ENCODE measurements at places on chromosomes 5 and 9.

GRCh38 chr9:72839085-72839484, 113.8 kb downstream of the ALDH1A1 start:
- no peak for DNase-seq

DNA sequence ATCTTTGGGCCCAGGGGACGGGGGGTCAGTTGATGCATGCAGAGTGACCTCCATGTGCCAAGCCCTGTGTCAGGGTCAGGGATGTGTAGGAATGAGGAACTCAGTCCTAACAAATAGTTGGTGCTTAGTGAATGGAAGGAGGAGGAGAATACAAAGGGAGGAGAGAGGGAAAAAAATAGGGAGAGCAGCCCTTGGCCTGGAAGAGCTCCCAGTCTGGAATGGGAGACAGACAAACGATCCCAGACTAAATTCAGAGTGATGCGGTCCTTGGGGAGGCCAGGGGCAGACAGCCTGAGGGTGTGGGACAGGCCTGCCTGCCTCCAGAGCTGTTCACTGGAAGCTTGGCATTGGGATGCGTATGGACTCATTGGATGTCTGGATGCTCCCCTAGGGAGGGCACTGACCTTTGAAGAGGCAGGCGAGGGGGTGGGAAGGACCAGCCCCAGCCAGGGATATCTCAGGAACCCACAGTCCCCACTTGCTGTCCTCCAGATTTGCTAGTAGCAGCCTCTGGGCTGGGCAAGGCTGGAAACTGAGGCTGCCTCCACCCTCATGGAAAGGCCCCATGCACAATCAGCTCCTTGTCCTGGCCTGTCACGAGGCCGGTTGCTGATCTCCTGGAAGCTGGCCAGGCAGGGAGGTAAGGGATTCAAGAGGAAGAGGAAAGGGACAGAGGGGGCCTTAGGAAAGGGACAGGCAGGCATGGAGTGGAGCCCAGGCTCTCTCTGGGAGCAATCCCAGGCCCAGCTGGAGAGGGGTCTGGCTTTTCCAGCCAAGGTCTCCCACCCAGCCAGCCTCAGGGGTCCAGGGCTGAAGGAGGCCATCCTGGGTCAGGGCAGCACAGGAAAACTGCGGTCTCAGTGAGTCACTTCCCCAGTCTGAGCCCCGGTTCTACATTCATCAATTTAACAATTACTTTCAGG, 69.0 kb upstream of the GGTA1 start:
- DNase-seq: no peak

- no peak for DNase-seq
These were observed 23.0 kb upstream of the TRIO start for GRCh38 chr5:14120176-14120575.

GRCh38 chr5:6482735-6483134, 34.1 kb downstream of the UBE2QL1 start:
- no peak for DNase-seq

- DNase-seq: no peak
These were observed 20.5 kb upstream of the MEIKIN start for GRCh38 chr5:131965826-131966415.

- no peak for DNase-seq
These were observed 190.1 kb downstream of the ATPSCKMT start for GRCh38 chr5:10059556-10059955.

- DNase-seq: no peak
These were observed 31.3 kb downstream of the NDST1 start for GRCh38 chr5:150539206-150539605.

GRCh38 chr5:151745071-151745705, 13.2 kb downstream of the ATOX1 start:
- no peak for DNase-seq

- DNase-seq: no peak
These were observed 644 bp downstream of the NIM1K start for GRCh38 chr5:43192558-43193180.

DNA sequence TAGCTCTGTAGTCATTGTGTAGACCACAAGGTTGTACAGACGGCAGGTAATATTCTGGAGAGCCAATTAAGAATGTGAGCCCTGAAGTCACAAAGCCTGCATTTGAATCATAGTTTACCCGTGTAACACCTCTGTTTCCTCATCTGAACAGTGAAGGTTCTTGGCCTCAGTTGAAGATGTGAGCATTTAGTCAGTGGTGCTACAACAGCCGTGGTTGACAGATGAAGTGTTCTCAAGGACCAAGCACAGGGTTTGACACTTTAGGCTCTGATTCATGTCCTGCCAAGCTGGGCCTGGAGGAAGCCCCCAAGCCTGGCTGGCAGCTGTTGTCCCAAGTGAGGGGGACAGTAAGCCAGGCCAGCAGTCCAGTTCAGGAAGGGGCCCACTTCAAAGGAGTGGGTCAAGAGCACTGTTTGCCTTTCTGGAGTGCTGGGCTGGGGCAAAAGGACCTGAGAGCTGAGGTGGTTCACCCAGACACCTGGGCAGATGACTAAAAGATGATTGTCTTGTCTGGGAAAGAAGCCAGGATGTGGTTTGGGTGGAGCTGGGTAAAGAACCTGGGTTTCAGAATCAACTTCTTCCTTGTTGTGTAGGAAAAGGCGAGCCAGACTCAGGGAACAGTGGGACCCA, 20.7 kb downstream of the FAXDC2 start:
- no peak for DNase-seq

GRCh38 chr5:55520117-55520839, 14.5 kb downstream of the PLPP1 start:
- no peak for DNase-seq

- no peak for DNase-seq
These were observed 723.8 kb upstream of the EDIL3 start for GRCh38 chr5:85108471-85108870.

GRCh38 chr5:127306647-127307046, 16.1 kb downstream of the MEGF10 start:
- DNase-seq: no peak

DNA sequence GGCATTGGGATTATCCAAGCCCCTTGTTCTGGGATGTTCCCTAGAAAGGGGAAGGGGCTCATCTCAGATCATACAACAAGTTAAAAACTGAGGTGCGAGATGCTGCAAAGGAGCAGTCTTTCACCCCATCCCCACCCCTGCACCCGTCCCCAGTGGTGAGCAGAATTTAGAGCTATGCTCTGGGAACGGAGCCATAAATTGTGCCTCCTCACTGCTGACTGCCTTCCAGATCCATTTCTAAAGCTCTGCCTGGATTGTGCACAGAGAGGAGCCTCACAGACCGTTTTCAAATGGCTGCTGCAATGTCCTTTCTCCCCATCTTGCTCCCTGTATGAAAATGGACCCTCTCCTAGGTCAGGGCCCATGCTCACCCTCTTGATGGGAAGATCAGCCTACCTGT, 8.3 kb downstream of the SLC25A48 start:
- DNase-seq: no peak

DNA sequence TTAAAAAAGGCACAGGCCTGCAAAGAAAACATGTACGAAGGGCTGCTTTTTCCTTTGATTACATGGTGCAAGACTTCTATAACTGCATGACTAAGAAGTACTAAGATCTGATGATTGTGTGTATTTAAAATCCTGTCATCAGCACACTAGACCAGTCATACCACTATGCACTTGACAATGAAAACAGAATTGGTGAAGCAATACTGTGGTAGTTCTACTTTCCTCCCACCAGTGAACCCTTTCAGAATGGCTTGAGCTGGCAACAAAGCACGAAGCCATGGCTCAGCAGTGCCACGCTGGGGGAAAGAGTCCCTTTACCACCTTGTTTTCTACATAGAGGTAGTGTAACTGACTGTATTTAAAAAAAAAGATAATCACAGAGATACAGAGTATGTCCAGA, 49.0 kb upstream of the POU5F2 start:
- DNase-seq: no peak

DNA sequence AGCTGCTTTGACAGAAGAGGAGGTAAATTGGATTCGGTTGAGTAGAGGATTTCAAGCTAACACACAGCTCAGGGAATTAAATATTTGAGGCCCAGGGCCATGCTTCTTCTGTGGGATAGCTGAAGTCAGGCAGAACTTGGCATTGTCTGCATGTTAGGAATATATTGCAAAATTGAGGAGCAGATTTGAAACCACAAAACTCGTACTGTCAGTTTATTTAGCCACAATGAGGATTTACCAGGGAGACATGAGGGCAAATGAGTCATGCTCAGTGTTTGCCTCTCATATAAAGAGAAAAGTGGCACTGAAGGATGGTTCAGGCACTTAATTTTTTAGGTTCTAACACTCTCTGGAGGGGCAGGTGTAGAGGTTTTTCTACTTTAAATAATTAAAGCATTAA, 83.0 kb upstream of the PRLR start:
- no peak for DNase-seq

- no peak for DNase-seq
These were observed 141.8 kb downstream of the MUSK start for GRCh38 chr9:110810262-110810976.

GRCh38 chr5:94746731-94747124, 128.3 kb downstream of the SLF1 start:
- no peak for DNase-seq

DNA sequence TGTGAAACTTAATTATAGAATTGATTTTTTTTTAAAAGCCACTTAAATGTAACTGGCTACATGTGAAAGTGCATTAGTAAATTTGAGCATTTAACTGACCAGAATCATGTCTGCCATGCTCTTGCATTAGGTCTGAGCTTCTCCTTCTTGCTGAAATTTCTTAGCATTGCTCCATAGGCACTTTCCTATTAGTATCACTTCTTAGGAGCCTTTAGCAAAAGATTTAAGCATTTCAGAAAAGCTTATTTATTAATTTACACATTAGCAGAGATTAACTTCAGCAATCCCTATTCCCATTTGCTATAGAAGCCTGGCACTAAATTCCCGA, 211.0 kb downstream of the SNX18 start:
- no peak for DNase-seq

DNA sequence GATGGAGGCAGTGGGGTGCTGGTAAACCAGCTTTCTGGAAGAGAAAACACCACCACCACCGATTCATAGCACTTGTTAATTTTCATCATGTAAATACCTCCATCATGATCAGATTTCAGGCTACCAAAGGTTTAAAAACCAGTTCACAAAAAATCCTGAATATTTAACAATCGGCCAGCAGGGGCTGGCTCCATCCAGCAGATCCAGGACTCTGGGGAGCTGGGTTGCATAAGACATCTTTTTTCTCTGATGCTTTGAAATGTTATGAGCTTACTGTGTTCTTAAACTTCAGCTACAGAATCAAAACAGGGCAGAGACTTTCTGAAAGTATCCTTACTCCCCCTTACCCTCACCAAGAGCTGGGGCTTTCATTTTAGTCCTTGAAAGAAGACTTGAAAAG, 14.6 kb upstream of the RNF183 start:
- DNase-seq: no peak

DNA sequence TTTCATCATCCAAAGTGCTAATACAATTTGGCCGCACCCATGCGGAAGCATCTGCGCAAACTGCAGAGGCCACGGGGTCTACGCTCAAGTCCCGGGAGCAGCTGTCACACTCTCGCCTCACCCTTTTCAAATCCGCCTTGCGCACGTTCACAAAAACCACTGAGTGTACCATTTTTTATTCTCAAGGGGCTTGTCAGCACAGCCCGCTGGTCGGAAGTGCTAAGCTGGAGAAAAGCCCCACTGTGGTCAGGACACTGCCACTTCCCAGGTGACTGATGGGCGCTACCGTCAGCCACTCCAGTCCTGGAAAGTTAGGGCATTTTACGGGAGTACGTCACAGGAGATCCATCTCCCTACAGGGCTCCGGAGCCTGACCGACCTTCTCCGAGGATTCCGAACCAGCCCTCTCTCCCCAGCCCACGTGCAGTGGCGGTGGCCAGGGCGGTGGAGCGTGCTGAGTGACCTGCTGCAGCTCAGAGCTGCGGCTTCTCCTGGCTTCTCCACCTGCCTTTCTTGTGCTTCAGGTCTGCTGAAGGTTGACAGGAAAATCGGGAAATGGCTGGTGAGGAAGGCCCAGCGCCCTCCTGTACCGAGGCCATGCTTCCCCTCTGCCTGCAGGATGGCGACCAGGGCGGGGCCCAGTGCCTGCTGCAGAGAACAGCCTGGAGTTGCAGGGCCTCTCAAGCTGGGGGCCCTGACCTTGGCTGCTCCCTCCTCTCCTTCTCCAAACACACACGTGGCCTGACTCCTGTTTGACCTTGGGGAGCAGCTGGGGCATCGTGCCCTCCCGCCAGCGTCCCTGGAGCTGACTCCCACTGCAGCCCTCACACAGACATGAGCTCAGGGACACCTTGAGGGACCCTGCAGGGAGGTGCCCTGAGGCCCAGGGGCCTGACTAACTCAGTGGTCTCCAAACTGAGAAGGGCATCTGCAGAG, 14.3 kb downstream of the RASGEF1C start:
- DNase-seq: no peak

GRCh38 chr9:82513242-82513751, 524.7 kb downstream of the SPATA31D1 start:
- DNase-seq: no peak

DNA sequence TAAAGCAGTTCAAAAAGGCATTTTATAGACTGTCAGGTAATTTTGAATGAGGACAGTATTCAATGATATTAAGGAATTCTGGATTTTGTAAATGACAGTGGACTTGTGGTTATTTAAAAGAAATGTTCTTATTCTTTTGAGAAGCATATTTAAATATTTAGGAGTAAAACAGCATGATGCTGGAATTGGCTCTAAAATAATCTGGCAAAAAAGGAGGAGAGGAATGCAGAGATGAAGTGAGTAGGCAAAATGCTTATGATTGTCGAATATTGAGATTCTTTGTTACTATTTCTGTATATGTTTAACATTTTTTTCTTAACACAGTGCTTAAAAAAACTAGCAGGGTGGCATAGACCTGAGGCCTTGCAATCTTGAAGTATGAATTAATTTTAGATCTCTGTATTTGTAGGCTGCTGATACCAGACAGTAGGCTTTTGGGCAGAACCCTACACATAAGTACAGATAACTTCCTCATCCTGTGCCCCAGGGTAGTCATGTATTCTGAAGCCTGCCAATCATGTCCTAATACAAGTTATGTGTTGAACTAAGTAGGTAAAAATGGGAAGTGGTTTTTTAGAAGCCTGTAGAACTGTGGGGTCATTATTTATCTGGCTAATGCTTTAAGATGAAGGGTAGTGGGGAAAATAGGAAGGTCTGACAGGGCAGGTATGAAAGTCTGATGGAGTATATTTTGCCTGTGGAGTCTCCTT, 9.4 kb downstream of the CD180 start:
- DNase-seq: no peak

DNA sequence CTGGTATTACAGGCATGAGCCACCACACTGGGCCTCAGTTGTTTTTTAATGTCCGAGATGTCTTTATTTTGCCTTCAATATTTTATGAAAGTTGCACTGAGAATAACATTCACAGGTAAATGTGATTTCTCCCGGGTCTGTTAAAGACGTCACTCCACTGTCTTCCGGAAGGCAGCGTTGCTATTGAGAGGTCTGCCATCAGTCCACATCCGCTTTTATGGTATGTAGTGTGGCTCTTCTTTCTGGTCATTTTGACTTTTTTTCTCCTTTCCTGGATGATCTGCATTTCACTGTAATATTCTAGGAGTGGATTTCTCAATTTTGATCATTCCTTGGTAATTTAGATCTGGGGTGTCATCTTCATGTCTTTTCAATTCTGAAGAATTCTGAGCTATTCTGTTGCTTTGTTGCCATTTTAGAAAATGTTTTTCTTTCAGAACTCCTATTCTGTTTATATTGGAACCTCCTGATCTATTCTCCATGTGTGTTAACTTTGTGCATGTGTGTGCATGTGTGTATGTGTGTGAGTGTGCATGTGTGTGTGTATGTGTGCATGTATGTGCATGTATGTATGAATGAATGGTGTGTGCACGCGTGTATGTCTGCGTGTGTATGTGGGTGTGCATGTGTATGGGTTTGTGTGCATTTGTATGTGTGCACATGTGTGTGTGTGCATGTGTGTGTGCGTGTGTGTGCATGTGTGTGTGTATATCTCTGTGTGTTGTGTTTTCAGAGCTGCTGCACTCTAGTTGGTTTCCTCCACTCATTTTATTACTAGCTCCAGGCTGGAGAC, 1.9 kb upstream of the LCN1 start:
- no peak for DNase-seq
